ENCODE measurements at places on chromosomes 4 and X. TPM values are rescaled to one million over a fixed set of nuclear protein-coding genes. Genes with fewer than 3 reads are reported as not detected.

DNA sequence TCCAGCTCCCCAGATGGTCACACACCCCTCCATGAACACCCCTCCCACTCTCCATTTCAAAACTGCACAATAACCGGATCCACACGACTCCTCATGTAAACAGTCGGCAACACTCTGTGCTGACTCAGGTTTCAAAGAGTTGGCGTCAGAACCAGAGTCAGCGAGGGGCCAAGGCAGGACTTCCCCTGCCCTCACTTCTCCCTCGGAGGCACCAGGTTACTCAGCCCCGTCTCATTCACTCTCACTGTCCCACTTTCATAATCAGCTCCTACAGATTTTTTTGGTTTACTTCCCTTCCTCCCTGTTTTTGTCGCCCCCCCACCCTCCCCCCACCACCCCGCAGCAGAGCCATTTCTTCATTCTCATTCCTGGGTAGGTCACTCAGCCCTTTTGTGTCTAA, 2.7 kb upstream of the TIMP1 start:
- no peak for DNase-seq

The SHROOM4 gene
- 13.9 TPM for polyA plus RNA-seq

The SHISA3 gene
- polyA plus RNA-seq: 82.3 TPM

The CENPU gene
- polyA plus RNA-seq: 36.2 TPM

The EVC2 gene
- polyA plus RNA-seq: 7.7 TPM

GRCh38 chr4:148442832-148443511, 758 bp upstream of the NR3C2 start:
- no peak for DNase-seq

- no peak for DNase-seq
Observed at GRCh38 chr4:158940271-158940670, 162.6 kb upstream of the RAPGEF2 start.

The BEX1 gene
- polyA plus RNA-seq: 66.6 TPM

DNA sequence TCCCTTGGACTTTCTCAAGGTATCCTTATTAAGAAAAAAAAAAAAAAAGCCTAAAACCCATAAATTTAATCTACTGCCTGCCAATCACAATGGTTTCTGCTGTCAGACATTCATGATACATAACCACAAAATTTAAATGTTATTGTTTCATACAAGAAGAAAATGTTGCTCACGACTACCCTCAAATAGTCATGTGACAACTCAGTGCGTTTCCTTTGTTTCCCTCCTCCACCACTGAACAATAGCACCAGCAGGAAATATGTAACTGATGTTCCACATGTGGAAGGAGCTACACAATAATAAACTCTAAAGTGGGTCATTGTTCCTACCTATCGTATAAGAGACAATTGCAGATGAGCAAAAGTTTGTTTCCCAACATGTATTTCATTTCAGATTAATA, 244.1 kb upstream of the EDNRA start:
- DNase-seq: no peak

DNA sequence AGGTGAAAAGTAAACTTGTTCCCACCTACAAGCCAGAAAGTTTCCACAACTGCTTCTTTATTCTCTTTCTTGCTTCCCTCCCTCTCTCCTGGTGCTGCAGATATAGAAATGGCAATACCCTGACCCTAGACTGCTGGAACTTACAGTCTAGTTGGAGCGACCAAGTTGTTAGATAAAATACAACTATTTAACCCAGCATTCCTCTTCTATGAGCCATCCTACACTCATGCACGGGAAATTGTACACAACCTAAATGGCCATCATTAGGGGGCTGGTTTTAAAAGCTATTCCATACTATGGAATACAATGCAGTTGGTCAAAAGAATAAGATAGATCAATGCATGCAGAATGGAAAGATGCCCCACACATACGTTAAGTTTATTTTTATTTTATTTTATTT, 41.1 kb downstream of the PJA1 start:
- DNase-seq: no peak

DNA sequence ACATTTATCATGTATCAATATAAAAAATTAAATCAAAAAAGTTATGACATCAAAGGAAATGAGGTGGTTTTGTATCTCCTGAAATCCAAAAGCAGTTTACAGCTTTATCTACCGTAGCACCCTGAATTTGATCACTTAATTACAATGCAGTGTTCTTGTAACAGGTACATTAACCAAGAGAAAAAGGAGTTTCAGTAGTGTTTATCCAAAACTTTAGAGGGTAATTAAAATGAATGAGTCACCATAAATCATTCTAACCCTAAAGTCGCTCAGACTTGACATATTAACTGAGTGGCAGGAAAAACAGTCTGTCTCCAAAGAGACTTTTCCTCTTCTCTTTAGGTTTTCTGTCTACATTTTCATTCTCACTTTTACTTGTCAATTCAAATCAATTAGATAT, 907.6 kb upstream of the EPHA5 start:
- DNase-seq: peak; percentile 10

GRCh38 chr4:56465599-56466295, 1.7 kb upstream of the SRP72 start:
- no peak for DNase-seq

- no peak for DNase-seq
Observed at GRCh38 chr4:85475631-85476233, 782 bp downstream of the ARHGAP24 start.

DNA sequence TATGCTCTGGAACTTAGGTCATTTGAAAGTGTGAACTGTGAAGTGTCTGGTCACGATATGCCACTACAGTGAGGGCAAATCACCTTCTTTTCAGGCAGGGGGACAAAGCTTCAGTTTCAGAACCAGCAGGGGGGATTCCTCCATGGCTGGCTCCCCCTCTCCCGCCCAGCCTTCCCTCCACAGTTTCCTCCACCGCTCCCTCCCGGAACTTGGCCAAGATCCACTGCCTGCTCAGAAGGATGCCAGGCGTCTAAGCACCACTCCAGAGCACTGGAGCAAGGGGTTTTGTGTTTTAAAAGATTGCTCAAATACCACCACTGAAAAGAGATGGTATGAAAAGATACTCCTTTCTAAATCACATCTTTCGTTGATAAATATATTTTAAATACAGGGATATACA, 126.9 kb downstream of the ELOVL6 start:
- no peak for DNase-seq

The SMR3B gene
- not detected for polyA plus RNA-seq

- DNase-seq: no peak
Observed at GRCh38 chr4:99029852-99030251, 34.3 kb downstream of the METAP1 start.

GRCh38 chrX:31070057-31070468, 1.8 kb downstream of the FTHL17 start:
- DNase-seq: no peak

The MXRA5 gene
- polyA plus RNA-seq: 3.6 TPM

The HTRA3 gene
- 9.7 TPM for polyA plus RNA-seq

DNA sequence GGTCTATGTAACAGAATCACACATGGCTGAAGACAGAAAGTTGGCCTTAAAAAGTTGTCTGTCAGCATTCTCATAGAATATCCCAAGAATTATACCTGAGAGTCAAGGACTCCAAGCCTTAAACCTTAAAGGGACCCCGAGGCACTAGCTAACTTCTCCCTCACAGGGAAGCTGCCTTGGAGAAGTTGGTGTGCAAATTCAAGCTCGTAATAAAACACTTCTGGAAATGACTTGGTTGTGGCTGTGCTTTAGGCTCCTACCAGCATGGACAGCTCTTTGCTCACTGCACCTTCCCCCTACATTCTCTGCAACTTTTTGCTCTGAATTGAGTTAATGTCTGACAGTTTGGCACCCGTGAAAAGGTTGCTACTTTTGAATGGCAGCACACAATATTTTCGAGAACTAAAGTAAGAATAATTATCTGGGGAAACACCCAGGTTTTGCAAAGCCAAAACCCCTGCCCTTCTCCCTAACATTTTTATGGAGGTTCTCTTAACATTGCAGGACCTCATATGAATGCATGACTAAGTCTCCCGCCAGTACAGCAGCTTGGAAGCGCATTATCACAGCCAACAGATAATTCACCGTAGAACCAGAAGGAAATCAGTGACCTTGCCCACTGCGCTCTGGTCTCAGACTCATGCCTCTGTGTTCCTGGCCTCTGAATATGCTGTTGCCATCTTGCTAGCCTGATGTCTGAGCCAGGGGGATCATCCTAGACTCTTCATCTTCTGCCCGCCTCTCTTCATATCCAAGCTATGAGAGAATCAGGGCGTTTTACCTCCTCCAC, 91.0 kb downstream of the MGST2 start:
- no peak for DNase-seq

The MAB21L2 gene
- polyA plus RNA-seq: not detected

DNA sequence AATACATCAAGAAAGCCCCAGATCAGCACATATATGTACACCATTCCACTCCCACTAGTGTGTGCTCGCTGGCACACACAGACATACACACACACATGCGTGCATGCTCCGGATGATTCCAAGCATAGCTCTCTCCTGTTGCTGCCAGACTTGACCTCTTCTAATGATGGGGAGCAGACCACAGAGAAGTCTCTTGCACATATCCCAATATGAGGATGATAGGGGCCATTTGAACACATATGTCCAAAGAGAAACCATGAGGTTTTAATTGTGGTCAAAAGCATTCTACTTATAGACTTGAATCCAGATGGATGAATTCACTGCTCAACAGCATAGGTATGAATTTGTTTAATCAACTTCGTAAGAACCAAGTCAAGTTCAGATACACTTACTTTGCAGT, 214.9 kb downstream of the AFF2 start:
- no peak for DNase-seq

The TEX11 gene
- 0.08 TPM for polyA plus RNA-seq

GRCh38 chrX:6909396-6909795, 238.1 kb upstream of the STS start:
- DNase-seq: no peak

GRCh38 chrX:46255046-46255445, 290.2 kb downstream of the ZNF674 start:
- DNase-seq: peak; percentile 15

DNA sequence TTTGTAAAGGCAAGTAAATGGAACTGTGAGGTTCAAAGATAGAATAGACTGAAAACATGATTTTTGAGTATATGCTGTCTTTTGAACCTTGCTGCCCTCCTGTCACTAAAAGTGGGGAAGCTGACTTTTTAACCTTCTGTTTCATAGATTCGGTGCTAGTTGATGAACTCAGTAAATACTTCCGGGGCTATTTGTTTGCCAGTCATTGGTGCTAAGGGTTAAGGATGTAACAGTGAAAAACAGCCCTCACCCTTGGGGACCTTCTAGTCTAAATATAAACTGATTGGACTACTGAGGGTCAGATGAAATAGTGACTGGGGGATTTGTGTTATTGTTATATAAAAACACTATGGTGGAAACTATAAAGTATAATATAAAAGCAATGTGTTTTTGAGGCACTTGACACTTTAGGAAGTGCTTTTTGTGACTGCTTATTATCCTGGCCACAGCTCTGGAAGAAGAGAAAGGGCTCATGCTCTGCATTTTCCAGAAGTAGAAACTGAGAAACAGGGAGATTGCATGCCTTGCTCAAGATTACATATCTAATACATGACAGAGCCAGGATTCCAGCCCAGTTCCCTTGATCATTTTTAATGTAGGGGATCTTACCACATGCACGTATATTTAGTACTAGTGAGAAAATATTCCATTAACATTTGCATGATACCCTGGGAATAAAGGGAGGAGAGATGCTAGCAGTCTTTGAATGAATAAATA, 3.9 kb downstream of the BST1 start:
- no peak for DNase-seq

DNA sequence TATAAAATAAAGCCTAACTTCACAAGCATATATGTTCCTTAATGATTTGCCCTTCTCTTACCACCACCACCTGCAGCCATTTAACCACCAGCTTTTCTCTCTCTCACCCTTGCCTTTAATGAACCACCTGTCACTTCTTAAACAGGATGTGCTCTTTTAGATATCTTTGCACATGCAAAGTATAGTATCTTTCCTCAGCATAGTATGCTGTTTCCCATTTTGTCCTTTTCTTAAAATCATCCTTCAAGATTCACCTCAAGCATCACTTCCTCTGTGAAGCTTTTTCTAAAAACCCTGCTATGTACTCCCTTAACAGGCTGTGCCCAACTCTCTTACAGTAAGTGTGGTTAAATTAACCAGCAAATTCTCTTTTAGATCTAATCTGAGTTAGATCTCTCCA, 8.2 kb upstream of the CNOT6L start:
- DNase-seq: no peak

GRCh38 chr4:24382381-24382780, 202.0 kb downstream of the DHX15 start:
- DNase-seq: no peak

The PDCL2 gene
- 0.19 TPM for polyA plus RNA-seq

DNA sequence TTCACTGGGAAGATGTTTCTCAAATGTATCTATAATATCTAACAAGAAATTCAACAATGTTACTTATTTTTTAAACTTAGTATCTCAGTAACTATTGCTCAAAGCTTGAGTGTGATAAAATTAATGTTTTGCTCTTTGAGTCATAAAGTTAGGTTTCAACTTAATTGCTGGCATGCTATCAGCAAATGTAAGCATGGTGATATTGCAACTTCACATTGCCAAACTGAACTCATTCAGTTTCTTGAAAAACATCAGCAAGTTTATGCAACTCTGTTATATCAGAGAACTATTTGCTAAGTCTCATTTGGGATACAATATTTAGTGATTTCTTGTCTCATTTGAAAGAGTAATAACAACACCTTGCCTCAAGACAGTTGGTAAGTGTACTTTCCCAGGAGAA, 91.2 kb upstream of the KLF3 start:
- no peak for DNase-seq

DNA sequence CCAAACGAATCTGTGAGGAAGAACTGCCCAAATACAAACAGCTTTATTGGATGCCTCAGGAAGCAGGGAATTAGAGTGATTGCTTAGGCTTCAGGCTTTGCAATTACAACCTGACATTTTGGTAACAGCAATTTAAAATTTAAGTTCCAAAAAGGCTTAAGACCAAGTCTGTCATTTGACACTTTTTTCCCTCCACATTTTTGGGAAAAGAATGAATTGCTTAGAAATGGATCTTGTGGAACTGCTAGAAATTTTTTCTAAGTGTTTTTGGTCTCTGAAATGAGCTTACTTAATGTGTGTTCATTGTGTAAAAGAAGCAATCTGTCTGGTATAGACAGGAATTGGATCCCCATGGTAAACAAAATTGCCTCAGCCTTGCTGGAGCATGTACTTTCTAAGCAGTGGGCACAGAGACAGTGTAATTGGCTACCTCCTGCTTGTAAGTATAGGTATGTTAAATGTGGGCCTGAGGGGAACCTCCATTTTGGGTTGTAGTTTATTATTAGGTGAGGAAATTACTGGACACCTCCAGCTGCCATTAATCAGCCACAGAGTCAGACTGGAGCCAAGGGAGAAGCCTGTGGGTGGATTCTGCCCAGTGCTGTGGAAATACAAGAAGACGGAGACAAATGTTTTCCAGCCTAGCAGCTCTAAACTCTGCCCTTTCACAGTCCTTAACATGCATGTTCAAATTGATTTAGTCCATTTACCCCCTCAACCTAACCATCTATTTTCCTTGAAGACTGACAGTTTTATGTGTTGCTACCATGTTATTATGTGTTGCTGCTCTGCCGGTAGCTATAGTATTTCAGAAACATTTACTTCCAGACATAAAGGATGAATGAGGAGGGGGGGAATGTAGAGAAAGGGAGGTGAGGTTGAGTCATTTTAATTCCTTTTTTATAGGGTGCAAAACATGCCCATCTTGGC, 473.0 kb downstream of the SPRY1 start:
- DNase-seq: no peak

Data from left renal cortex interstitium (tissue), 4 donors.